ENCODE measurements at places on chromosomes 5 and 9.

DNA sequence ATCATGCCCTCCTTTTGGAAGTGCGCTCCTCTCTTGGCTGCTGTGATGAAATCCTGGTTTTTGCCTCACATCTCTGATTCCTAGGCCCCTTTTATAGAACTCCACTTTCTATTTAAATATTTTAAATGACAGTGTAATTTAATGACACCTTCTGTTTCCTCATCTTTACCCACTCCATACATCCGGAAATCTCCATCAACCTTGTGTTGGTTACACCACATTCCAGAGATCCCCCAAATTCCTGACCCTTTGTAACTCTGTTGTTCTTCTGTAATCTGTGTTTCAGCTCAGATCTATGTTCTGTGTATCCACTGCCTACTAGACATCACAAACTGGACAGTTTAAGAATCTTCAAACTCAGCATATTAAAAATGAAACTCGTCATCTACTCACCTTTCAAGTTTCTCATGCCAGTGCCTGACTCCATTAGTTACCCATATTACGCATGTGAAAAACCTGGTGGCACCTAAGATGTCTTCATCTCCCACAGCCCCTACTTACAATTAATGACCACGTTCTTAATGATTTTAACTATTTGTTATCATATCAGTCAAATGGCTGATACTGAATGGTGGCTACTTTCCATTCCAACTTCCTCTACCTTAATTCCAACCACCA lies 25.1 kb downstream of the PARP8 start:
- no peak for DNase-seq

GRCh38 chr5:148202531-148203203 lies at the start of gene SPINK6:
Gene SPINK6, plus strand, starts transcription at chr5:148203042. Its CDS starts 55 bp downstream, at chr5:148203097.
- no peak for DNase-seq

- no peak for DNase-seq
Measured at GRCh38 chr9:93899609-93900435, 55.3 kb downstream of the BARX1 start.

- DNase-seq, result no peak
Measured at GRCh38 chr9:100303747-100304146, 49.0 kb downstream of the TEX10 start.

DNA sequence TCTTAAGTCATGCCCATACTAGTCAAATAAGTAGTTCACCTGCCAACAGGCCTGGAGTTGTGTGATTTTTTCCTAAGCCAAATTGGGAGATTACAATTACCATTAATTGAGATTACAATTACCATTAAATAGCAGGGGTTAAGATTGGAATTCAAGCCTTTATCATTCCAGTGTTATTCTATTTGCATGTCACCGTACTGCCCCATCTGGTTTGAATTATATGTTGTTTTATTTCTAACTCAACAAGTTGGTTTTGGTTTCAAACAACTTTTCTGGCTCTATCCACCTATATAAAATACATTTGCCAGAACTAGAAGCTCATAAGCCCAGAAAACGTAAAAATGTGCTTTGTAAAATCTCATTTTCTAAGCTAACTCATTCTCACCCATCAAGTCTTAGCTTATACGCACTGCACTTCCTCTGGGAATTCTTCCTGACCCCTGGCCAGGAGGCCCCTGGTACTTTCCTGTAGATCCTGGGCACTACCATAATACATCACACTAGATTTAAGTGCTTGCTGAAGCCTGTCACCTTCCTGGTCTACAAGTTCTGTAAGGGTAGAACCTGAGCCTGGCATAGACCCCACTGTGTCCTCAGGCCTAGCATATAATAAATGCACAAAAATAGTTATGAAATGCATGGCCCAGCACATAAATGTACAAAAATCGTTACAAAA lies 242.0 kb upstream of the TRPM3 start:
- DNase-seq, result no peak

DNA sequence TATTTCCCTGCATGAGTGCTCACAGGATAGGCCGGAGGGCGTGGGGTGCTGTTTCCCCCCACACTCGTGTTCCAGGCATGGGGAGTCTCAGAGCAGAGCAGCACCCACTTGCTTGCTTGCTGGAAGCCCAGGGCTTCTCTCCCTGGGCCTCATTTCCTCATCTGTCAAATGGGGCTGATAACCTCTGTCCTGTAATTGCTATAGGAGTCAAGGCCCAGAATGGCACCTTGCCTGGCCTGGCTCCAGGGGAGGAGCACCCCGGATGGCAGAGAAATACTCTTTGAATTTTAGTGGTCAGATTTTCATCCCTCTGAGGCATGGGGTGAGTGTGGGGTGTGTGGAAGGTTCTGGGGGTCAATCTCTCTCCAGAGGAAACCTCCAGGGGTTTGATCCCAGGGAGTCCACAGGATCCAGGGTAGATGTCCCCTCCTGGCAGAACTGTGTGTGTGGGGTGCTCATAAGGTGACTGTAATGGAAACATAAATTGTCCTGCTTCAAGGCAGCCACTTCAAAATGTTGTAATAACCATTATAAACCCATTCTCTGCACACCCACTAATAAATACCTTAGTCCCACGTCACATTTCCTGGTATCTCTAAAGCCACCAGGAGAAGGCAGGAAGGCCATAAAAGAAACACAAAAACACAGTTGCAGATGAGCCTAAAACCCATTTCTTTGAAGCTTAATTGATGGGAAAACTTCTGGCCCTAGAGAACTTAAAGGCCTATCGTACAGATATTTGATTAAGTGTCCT lies 272.2 kb downstream of the FSTL4 start:
- no peak for DNase-seq

- no peak for DNase-seq
Measured at GRCh38 chr5:91378752-91379211, 4.3 kb downstream of the ARRDC3 start.

DNA sequence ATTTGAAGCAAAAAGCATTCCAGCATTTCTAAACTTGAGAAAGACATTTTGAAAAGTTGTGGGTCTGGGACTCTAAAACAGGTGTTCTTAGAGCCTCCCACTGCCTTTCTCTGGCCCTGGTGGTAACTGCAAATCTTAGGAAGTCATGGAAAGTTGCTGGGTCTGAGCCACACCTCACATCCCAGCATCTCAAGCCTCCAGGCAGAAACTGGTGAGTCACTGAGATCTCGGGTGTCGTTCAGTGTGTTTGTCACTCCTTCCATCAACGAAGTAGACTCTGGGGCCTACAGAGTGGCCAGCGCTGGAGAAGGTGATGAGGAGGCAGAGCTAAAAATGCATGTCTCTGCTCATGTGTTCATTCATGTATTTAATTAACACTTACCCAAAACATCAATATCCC lies 59.6 kb upstream of the C5orf58 start:
- no peak for DNase-seq

DNA sequence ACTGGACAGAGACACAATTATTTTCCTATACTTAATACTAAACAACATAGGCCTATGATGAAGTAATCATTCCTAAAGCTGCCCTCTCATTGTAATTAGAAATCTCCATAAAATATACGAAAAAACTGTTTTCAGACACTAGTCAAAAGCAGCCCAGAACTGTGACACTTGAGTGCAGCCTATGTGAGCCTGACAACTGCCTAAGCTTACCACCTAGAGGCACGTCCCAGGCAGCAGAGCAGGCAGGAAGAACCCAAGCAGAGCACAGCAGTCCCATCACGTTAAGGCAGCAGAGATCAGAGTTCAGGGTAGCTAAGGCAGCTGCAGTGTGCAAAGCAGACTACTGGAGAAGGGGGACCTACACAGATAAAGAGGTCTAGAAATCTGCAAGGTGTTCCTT lies 46.4 kb downstream of the GOLPH3 start:
- no peak for DNase-seq
